ENCODE measurements at places on chromosomes 1 and 21.

GRCh38 chr1:115059316-115059715 is 29.7 kb downstream of the TSHB start:
- no peak for DNase-seq

DNA sequence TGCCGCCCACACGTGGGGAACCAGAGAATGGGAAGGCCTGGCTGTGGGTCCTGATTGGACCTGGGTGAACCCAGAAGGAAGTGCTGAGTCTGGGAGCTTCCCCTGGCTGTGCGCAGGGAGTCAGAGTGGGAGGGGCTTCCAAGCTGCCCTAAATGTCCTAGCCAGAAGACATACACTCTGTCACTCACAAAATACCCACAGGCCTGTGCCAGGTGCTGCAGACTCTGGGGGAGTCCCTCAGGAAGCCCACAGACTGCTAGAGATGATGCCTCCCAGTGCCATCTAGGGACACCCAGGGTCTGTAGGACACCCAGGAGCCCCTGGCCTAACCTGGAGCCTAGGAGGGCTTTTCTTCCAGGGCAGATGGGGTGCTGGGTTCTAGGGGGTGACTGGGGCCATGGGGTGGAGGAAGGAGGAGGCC is 33.7 kb upstream of the LRP8 start:
- DNase-seq: no peak

GRCh38 chr1:21397813-21398188 is 42.1 kb upstream of the NBPF3 start:
- DNase-seq: no peak

- DNase-seq: no peak
These were observed 257.1 kb downstream of the DYRK1A start for GRCh38 chr21:37623689-37624088.

- DNase-seq: no peak
These were observed 18.0 kb downstream of the TIE1 start for GRCh38 chr1:43318831-43319230.

DNA sequence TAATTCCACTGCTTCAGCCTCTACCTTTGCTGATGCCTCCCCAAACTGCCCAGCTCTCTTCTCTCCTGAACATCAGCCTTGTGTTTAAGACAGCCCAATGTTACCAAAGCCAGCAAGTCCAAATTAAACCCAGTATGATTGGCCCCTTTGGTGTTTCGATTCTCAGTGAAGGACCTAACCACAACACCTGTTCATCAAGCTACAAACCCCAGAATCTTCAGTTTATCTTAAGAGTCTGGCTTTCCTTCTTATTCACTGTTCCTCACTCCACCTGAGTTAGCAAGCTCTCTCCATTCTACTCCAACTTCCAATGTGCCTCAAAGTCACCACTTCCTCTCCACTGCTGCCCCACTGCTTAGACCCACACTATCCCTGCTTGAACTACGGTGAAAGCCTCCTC is 25.5 kb upstream of the ITPKB start:
- no peak for DNase-seq

GRCh38 chr1:193042766-193043691 is 16.1 kb downstream of the UCHL5 start:
- DNase-seq: no peak

DNA sequence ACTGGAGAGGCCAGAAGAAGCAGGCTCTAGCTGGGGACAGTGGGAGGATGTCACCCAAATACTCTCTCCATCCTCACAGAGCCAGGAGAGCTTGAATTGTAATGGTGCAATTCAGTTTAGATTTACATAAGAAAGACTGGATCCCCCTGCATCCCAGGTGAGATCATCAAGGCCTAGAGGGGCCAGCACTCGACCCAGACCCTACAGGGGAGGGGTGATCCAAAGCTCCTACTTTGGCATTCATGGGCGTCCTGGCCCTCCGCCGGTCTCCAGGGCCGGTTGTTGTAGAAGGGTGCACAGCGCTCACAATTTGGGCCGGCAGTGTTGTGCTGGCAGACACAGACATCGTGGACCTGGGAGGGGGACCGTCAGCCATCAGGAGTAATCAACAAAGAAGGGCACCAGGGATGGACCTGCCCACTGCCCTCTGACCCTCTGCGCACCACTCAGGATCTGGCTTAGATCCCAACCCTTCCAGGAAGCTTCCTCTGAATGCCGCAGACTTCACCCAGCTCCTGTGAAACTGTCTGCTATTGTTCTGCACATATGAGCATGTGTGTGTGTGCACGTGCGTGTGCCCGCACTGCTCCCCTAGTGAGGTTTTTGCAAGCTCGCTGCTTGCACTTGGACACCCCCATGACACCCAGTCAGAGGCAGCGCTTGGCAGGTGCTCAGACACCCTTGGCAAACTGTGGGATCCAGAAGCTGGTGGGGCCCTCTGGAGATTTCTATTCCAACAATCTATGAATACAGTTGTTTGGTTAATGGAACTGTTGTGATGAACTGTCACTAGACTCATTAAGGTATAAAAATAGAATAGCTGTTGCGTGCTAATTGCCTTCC is 21.6 kb downstream of the LAMB3 start:
- no peak for DNase-seq

GRCh38 chr1:198359024-198359653 is 181.3 kb downstream of the ATP6V1G3 start:
- DNase-seq: no peak

DNA sequence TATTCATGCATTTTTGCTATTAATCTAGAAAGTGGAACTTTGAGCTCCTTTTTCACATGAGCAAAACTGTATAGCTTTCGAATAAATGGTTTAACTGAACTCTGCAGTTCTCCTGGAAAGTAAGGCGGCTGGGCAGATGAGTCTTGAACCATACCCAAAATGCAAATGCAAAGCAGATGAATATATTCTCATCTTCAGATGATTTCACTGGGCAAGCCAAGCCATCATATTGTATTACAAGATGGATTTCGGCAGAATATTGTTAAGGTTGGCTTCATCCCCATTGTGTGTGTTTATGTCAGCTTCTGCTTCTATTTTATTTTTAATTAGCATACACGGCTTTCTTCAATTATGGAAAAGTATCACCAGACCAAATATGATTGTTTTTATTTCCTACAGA is 209.6 kb downstream of the GREM2 start:
- DNase-seq: no peak

- DNase-seq: no peak
These were observed 55.7 kb downstream of the GIPC2 start for GRCh38 chr1:78101514-78101913.

- DNase-seq: no peak
These were observed 48.3 kb downstream of the SAMSN1 start for GRCh38 chr21:14497825-14498224.

All from stimulated activated CD8-positive, alpha-beta memory T cell treated with anti-CD3 and anti-CD28 coated beads, Interleukin-7, amount 100 ng/mL, for 1 hour (primary cell).